Activated T-cell treated with anti-CD3 and anti-CD28 coated beads, Interleukin-2, amount 50 U/mL, for 1 hour (primary cell): ENCODE measurements at places on chromosomes 12 and 14.

- no peak for DNase-seq
Observed at GRCh38 chr12:62931477-62931876, 3.5 kb downstream of the PPM1H start.

DNA sequence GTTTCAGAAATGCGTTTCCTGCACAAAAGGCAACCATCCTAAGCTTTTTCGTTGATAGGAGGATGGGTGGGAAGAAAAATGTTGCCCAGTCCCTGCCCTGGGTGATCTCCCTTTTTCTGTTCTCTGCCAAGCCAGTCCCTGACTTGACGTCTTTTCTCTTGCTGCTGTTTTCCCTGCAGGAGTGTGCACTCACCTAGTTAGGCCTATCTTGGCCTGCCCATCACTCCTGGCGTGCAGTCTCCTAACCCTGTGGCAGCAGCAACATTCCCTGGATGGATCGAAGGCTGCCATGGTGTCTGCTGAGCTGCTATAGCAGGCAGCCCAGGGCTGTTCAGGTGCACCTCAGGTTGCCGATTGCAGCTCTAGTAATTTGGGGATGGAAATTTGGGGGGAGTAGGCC, 1.2 kb downstream of the UNC119B start:
- DNase-seq, result no peak

DNA sequence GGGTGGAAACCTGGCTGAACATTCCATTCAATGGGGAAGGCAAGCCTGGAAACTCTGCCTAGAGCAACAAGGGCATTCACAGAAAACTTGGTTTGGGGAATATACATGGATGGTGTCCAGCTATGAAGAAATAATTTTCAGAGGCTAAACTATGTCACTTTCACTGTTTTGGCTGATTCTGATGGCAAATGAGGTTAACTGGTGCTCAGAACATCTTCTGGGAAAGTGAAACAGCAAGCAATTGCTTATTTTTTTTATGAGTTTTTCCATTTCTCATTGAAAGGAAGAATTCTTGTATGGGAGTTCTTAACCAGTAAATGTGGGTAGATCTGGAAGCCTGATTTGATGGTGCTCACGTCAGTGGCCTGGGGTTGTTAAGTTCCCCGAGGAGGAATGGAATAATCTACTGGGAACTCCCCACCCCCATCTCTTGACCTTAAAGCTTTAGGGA, 132.8 kb upstream of the BTG1 start:
- no peak for DNase-seq

DNA sequence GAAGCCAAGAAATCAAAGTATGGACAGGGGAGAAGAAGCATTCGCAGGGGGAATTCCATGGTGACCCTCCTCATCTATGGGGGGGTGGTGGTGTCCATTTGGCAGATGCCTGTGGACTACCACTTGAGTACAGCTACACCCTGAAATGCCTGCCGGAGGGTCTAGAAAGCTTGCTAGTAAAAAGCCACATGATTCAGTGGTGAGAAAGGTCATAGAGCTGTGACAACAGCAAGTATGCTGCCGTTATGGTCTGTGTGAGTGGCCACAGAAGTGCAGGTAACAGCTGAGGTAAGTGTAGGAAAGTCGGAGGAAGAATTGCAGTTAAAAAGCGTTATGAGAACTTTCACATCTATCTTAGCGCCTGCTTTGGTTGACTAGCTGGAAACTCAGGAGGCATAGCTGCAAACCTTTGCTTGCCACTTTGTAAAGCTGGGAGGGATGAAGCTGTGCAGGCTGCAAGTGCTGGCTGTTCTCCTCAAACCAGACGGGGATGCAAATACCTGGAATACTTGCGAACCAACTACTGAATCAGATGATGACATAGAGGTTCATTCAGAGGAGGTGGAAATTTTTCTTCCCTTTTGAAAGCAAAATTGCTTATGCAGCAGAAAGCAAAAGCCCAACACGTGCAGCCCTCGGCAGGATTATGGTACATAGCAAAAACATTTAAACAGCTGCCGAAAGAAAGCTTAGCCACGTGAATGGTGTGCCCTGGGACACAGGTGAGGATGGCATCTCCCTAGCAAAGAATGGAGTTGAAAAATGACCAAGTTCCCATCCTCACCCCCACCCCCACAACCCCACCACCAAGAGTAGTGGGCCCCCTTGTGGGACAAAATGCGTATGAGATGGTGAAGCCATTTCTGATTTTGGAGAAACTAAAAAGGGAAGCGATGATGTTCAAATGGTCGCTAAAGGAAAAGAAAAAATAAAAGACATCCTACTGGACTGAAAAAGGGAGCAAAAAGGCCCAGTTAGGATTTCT, 287.0 kb downstream of the RERGL start:
- no peak for DNase-seq

DNA sequence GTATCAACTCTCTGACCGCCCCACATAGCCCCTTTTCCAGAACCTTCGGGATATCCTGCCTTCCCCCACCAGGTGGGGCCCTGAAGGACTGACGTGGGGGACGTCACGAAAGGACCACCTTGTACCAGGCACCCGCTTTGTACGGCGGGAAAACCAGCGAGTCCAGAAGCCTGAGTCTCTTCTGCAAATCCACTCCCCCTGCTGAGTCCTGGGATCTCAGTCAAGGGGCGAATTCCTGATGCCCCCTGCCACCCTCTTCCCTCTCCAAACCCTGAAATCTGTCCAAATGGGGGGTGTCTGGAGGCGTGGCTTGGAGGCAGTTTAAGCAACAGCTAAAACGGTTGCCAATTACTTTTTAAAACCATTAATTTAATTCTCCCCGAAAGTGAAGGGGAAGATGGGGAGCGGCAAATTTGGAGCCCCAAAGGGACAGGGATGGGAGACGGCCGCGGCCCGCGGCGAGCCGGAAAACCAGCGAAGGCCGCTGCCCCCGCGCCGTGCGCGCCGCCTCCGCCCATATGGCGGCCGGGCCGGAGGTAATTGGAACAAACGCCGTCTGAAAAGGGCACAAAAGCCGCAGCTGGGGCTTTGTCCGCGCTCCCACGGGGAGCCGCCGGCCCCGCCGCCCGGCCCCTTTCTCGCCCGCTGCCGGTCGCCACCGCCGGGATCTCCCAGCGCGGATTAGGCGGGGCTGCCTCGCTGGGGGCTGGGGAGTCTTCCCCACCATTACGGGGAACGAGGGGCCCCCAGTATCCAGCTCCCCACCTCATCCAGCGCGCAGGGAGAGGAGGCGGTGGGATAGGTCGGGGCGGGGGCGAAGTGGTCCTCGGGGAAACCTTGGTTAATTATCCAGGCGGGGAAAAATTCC, 6.6 kb downstream of the LHX5 start:
- DNase-seq, result no peak

DNA sequence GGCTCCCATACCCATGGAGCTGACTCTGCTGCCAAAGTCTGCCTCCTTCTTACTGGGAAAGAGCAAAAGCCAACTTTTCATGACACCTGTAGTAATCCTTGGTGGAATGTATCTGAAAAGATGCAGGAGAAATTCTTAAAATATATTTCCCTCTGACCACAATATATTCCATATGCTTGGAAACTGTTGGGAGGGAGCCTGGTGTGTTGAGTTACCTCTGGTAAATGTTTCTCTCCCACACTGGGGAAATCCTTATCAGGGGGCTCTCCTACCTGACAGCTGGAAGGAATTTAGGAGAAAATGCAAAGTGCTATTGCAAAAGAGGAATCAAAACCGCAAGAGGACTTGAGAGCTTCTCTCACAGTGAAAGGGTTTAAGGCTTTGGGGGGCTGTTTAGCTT, 139.4 kb downstream of the TBX5 start:
- no peak for DNase-seq

- no peak for DNase-seq
Observed at GRCh38 chr14:76902591-76902990, 76.4 kb downstream of the LRRC74A start.

- DNase-seq, result no peak
Observed at GRCh38 chr12:93813186-93813585, 136.0 kb downstream of the CRADD start.

DNA sequence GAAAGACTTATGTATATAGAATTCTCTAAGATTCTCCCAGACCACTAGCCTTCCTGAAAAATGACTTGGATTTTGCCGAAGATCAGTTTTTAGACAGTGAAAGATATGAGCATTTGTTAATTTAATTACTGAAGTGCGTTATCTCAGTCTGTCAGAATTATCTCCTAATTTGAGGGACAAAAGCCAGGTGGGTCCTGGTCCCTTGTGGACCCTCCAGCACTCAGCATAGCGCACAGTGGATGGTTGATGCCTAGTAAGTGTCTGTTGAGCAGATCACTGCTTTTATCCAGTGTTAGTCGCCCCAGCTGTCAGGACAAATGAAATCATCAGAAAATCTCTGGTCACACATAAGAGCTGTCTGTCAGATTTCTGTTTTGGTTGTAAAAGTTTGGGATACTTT, 80.4 kb downstream of the EML1 start:
- DNase-seq, result no peak

DNA sequence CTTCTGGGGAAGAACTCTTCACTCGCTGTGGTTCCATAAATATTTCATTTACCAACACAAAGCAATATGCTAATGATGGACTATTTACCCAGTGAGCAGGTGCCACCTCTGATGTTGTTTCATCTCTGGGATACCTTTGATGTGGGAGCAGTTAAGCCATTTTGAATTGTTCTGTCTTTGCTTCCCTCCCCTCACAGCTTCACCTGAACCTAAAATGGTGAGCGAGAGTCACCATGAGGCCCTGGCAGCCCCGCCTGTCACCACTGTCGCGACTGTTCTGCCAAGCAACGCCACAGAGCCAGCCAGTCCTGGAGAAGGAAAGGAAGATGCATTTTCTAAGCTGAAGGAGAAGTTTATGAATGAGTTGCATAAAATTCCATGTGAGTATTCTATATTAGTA, 352.7 kb downstream of the SYT1 start:
- DNase-seq, result no peak

DNA sequence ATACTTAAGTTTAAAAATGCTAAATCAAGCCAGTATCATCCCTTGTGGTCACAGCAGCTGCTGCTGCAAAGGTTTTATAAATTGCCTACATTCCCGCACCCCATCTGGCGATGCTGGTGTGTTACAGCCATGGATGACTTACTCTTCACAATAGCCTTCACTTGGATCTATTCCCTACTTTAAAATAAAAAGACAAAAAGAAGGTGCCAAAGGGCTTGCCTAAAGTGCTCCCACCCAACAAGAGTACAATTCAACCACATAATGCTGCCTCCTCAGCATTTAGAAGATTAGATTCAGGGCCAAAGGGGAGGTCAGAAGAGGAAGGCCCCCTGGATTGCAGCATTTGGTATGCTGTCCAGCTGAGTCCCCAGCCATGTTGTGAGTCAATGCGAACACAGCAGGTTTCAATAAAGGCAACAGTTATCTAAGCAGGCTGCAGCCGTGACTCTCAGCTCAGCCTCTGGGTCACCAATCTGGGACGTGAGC, 176.1 kb downstream of the DAD1 start:
- no peak for DNase-seq

DNA sequence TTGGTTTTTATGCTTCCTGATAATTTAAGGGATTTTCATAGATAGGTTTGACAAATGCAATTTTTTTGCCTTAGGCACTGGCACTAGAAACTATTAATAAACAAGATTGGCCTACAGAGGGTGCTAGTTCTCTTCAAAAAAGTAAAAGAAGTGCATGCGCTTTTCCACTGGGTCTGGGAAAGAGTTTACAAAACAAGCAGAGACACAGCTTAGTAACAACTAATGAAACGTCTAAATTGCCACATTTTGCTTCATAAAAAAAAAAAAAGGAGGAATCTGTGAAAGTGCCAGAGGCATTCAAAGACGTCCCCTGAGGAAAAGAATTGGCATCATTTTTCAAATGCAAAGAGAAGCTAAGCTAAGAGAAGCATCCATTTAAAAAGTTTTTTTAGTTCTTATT, 58.3 kb upstream of the EEA1 start:
- no peak for DNase-seq

- no peak for DNase-seq
Observed at GRCh38 chr12:90036637-90037036, 328.0 kb upstream of the ATP2B1 start.
